Activated CD4-positive, alpha-beta T cell treated with anti-CD3 and anti-CD28 coated beads, Interleukin-2, amount 50 U/mL, for 48 hours (primary cell): ENCODE measurements at places on chromosomes 11 and 22.

- no peak for DNase-seq
Observed at GRCh38 chr11:32830796-32831195, 1.1 kb downstream of the PRRG4 start.

DNA sequence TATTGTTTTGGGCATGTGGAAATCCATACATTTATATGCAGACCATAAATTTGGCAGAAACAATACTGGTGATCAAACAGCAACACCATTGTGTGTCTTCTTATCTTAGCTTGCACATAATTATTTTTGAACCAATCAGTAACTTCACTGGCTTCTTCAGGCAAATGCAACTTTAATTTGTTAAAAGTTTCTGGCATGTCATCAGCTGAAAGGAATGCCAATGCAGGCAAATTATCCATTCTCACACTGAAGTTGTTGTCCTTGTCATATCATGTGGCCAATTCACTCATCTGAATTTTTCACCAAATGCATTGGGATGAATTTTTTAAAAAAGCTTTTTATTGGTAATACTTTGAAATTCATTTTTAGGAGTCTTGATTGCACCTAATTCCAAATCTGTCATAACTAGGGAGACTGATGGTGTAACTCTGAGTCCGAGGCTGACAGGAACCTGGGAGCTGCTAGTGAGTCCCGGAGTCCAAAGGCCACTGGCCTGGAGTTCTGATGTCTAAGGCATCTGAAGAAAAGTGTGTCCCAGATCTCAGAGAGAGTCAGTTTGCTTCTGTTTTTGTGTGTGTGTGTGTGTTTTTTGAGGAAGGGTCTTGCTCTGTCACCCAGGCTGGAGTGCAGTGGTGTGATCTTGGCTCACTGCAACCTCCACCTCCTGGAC lies 17.4 kb upstream of the OR10V1 start:
- DNase-seq, result no peak

- no peak for DNase-seq
Observed at GRCh38 chr22:46812034-46812605, 49.7 kb downstream of the TBC1D22A start.

DNA sequence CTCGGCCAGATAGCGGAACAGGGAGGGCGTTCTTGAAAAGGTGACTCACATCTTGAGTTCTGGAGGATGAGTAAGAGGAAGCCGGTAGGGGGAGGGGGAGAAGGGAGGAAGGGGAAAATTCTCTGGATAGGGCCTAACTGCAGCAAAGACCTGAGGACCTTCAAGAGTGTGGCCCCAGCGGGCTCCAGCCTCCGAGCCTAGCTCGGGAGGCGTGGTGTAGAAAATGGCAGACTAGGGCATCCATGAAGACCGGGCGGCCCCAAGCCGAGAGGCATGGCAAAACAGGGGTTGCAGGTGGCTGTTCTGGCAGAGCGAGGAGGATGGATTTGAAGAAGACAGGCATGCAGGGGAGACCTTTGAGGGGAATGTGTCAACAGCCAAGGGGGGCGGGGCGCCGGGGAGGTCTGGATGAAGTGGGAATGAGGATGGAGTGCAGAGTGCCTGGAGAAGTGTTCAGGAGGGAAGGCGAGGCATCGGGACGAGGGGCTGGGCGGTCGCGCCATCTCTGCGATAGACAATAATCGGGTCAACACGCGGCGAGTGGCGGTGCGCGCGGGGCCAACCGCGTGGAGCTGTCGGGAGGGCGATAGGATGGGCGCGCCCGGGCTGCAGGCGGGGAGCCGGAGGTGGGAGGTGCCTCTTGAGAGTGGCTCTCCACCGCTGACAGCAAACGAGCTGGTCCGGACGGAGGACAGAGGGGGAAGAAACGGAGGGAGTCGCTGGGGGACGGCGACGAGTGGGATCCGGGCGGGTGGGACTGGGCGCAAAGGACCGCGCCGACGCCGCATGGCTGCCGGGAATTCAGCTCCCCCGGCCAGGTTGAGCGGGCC lies 40.0 kb upstream of the CREB3L1 start:
- peak; percentile 73 for DNase-seq

DNA sequence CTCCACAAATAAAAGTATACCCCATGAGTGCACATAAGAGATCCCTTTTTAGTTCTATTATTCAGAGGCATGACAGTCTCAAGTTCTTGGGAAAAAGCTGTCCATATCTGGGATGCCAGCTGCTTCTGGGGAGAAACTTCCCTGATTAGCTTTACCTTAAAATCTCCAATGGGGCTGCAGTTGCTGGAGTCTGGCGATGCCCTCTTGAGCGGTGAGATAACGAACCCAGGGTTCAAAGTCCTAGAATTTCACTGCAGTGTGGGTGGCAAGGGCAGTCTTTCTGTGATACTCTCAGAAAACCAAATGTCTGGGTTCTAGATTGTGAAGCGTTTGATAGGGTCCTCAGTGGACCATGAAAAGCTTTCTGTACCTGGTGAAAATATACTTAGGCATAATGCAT lies 7.4 kb upstream of the PRR33 start:
- DNase-seq, result no peak

DNA sequence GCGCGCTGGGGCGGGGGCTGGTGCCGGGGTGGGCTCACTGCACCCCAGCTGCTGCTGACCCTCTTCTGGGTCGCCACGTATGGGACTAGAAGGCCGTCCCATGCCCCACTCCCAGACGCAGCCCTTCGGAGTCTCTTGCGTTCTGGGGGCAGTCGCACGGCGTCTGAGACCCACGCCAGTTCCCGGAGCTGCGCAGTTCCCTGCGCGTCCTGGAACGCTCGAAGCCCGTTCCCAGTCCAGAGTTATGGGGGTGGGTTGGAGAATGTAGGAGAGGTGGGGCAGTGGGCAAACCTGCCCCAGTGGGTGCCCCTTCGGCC lies 375 bp downstream of the LAYN start:
- no peak for DNase-seq

GRCh38 chr11:17558916-17559315 lies 11.9 kb downstream of the OTOG start:
- no peak for DNase-seq
